ENCODE measurements at places on chromosomes 12 and 14.

DNA sequence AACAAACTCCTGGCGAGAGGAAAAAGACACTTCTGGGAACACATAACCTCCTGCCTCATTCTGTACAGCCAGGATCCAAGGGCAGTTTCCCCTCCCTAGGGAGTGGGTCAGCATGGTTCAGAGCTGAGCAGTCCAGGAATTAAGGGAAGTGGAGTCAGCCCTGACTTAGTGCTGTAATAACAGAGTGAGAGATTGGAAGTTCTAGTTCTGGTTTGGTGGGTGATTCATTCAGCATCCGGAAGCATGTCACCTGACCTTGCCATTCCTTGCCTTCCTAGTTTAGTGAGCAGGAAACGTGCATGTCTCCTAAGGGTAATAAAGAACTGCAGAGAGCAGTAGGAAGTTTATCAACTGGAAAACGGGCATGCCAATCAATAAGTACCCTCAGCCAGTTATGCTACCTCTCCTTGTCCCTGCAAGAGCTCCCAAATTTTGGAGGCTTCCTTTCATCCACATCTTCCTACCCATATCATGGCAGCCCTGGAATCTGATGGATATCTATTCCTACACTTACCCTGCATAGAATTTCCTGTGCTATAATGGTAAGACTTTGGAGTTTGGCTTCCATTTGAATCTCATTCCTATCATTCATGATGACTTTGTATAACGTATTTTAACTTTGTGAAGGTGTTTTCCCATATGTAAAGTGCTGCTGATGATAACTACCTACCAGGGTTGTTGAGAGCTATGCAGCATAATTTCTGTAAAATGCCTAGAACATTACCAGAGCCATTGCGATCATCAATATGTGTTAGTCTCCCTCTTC, 28.5 kb upstream of the MAGOHB start:
- peak; percentile 61 for DNase-seq

- DNase-seq = no peak
Observed at GRCh38 chr12:96132819-96133218, 61.4 kb upstream of the ELK3 start.

DNA sequence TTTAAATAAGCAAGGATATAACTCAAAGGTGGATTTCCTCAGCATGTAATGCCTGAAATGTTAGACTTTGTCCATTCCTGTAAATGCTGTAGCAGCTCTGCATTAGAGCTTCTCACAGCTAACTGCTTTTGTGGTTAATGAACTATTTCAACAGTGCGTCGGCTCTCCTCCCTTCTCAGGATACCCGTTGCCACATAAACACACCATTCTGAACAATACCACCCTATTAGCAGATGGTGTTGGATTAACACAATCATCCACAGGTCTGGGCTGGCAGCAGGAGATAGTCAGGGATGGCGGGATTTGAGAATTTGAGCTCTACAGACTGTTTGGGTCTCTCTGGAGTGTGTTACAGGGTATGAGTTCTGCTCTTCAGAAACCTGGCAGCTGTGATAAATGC, 33.5 kb upstream of the C12orf42 start:
- no peak for DNase-seq

- no peak for DNase-seq
Observed at GRCh38 chr14:23722675-23723074, 86.5 kb downstream of the DHRS2 start.

- DNase-seq = peak; percentile 86
Observed at GRCh38 chr12:2853626-2854025, 3.2 kb downstream of the TEX52 start.

DNA sequence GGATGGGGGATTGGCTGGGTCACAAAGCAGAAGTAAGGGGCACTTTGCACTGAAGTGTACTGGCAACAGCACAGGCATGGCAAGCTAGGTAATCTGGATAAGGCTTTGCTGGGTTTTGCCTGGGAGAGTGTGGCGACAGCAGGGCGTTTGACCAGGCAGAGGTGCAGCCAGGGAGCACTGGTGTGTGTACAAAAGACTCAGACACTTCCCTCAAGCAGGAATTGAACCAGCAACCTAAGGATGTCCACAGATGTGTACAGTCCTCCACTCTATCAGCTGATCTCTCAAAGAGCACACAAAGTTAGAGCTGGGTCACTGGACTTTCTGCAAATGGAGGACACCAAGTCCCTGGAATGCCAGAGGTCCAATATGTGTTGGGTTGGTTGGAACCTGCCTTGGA, 15.4 kb upstream of the RNASE4 start:
- peak; percentile 21 for DNase-seq

DNA sequence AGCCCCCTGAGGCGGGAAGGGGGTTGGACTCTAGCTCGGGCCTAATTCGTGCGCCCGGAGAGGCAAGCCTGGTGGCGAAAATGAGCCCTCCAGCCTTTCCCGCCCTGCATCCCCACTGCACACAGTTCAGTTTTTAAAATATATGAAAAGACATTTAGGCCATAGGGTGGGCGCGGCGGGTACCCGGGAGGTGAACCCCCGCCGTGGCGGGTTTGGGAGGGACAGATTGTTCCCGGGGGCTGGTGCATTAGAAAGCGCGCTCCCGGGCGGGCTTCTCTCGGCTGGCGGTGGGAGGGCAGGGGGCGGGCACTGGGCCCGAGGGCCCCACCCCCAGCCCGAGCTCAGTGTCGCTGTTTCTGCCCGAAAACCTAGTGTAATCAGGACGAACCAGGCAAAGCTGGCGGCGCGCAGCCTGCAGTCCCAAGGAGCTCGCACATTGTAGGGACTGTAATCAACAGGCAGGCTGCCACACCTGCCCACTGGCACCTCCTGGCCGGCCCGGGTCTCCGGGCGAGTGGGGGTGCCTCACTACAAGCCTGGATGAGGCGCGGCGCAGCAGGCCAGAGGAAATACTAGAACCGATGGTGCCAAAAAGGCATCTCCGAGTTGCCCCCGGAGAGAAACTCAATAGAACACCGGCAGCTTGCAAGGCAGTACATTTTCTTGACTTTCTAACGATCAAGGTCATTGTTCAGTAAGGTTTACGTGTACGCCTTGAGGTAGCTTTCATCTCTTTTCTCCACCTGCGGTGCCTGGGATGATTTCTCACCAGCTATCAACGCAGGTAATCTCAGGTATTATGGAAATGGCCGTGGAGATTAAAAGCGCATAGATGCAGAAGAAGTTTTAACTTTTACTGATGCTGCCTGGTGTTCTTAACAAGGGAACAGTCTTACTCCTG, 764 bp upstream of the SPTB start:
- DNase-seq = no peak

DNA sequence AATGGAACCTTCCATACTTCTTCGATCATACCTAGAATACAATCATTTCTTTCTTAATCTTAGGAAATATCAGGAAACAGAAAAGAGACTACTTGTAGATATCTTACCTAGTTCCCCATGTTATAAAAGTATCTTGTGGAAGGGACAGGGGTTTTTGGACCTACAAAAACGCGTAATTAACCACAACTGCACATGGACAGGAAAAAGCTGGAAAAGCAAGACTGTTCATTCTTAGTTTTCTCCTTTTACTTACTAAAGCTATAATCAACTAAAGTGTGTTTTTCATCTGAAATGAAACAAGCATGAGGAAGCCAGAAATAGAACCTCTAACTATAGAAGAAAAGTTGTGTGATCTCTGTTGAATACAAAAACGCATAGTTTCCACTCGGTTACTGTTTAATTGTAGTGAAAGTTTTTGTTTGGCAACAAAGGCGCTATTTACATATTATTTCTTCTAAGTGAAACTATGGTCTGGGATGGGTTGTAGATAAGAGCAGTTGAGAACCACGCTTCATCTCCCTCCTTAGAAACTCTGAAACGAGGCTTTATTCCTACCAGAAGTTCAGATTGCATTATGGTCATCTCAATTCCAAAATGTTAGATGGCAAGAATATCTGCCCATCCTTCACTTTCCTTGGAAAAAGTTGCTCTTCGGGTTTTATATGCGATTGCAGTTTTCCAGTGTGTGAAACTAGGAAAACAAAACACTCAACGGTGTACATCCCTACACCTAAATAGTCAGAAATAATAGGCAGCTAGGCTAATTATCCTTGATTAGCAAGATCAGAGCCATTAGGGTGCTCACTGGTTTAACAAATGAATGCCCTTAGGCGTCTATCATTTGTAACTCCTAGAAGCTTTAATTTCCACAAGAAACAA, 1.1 kb downstream of the BCAT1 start:
- DNase-seq = peak; percentile 35

DNA sequence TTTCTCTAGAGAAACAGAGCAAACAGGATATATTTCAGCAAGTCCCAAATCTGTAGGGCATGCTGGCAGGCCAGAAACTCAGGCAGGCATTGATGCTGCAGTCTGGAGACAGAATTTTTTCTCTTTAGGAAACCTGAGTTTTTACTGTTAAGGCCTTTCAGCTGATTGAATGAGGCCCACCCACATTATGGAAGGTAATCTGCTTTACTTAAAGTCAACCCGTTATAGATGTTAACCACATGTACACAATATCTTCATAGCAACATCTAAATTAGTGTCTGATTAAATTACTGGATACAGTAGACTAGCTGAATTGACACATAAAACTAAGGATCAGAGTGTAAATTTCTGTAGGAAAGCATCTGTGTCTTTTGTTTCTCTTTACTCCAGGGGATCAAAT, 65.2 kb downstream of the SRGAP1 start:
- no peak for DNase-seq

GRCh38 chr14:63045612-63046320, 508 bp upstream of the KCNH5 start:
- peak; percentile 35 for DNase-seq

DNA sequence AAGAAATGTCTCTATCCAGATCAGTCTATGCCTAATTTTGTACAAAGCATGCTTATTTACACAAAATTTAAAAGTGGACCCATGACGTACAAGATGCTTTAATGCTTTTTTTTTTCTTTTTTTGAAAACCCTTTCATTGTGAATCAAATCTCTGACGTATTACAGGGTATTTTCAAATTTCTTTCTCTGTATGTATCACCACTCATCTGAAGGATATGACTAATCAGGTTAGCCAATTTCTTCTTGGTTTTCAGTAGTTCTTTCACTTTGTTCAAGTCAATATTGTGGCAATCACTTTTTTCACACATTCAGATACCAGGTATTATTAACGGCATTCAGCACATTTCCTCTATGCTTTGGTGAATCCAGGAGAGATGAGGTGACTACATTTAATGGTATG, 685.3 kb downstream of the TRHDE start:
- no peak for DNase-seq

DNA sequence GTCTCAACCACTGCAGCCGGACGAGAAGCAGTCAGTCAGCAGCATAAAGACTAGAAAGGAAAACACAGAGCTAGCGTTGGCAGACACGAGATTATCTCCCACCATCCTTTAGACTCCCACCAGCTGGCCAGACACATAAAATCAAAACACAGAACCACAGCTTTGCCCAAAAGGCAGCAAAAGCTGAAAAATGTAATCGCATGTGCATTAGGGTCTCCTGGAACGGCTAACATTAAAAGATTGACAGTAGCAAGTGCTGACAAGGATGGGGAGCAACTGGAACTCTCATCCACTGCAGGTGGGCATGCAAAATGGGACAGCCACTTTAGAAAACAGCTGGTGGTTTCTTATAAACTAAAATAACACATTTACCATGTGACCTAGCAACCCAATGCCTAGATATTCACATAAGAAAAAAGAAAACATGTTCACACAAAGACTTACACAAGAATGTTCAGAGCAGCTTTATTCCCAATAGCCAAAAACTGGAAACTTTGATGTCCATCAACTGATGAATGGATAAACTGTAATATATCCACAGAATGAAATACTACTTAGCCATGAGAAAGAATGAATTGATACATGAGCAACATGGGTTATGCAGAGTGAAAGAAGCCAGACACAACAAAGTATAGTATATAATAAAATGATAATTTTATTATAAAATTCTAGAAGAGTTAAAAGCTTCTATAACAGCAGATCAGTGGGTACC, 37.7 kb downstream of the NCOR2 start:
- DNase-seq = no peak

- DNase-seq = peak; percentile 37
Observed at GRCh38 chr12:113005762-113006161, 27.4 kb downstream of the OAS2 start.

DNA sequence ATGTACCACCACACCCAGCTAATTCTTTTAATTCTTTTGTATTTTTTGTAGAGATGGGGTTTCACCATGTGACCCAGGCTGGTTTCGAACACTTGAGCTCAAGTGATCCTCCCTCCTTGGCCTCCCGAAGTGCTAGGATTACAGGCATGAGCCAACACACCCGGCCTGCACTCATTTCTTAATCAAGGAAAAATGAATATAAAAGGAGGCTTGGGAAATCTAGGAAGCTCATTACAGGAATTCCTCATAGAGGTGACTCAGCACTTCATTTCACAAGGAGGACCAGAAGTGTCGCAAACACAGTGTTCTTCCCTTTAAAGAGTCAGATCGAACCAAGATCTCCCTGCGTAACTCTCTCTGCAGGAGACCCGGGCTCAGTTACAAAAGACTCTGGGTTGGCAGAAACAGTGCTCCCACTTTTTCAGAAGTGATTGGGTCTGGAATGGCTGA, 30.3 kb downstream of the NFKBIA start:
- DNase-seq = peak; percentile 99

GRCh38 chr12:94261786-94262185, 113.4 kb downstream of the PLXNC1 start:
- DNase-seq = no peak

GRCh38 chr12:57717131-57717530, 21.4 kb downstream of the AGAP2 start:
- DNase-seq = no peak

DNA sequence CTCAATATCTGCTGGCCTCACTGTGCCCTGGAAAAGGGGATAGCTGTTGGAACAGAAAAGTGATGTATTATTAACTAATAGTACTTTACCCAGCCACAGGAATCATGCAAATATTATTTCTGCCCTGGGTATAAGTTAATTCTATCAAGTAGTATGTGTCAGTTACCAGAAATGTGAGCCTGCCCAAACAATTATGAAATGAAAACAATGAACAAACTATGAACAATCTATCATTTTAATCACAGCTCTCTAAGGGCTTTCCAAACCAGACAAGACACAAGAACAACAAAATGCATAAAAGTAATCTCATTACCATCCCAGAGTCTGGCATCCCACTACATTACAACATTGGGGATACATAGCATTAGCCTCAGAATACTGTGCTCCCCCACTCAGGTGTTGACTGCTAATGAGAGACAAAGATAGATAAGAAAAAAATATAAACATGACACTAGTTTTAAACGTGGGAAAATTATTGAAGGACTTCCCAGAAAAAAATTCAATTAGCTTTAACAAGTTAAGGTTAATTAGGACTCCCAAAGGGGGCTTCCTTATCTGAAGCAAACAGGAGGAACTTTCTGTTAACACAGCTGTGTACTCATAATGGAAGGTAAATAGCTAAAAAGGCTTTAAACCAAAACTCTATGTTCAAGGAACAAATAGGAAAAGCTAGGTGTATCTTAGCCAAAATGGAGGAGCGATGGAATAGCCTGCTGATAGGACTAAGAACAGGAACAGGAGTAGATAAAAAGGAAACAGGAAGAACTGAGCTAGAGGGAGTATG, 3.3 kb downstream of the DCAF5 start:
- no peak for DNase-seq

- DNase-seq = no peak
Observed at GRCh38 chr12:71872972-71873371, 33.4 kb downstream of the TBC1D15 start.
